ENCODE measurements at places on chromosomes 3 and 15. TPM values are rescaled to one million over a fixed set of nuclear protein-coding genes. Genes with fewer than 3 reads are reported as not detected.

- peak overlapping the region; percentile 37 for H3K27ac ChIP-seq
- DNase-seq: no peak
- H3K27me3 ChIP-seq: no peaks in the 10 kb centered on the region
- H3K4me1 ChIP-seq: peaks cover 18% of the 10 kb centered on the region
- H3K36me3 ChIP-seq: no peaks in the 10 kb centered on the region
- H3K4me3 ChIP-seq: no peak overlapping the region
Measured at GRCh38 chr3:38149708-38150107, 11.2 kb downstream of the MYD88 start.

DNA sequence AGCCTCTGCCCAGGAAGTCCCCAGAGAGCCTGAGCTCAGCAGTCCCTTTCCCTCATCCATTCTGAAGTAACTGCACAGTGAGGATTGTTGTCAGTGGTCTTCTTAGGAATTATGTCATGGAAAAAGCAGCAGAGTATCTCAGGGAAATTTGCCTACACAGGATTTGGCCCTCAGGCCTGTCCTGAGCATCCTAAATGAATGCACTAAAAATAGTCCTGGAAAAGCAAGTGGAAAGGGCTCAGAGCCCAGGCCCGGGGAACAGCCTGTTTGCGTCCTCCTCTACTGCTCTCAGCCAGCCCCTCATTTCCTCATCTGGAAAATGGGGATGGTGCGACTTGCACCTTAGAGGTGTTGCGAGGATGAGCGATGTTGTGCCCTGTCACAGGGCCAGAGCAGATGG, 21.6 kb downstream of the LYSMD4 start:
- H3K36me3 ChIP-seq: peaks cover 51% of the 10 kb centered on the region
- no peak overlapping the region for H3K27ac ChIP-seq
- DNase-seq: no peak
- peaks cover 30% of the 10 kb centered on the region for H3K4me1 ChIP-seq

- H3K36me3 ChIP-seq: no peaks in the 10 kb centered on the region
- peak overlapping the region; percentile 89 for H3K27ac ChIP-seq
- no peak overlapping the region for H3K4me3 ChIP-seq
- DNase-seq: peak; percentile 74
Measured at GRCh38 chr15:92801774-92802464, 98.2 kb upstream of the CHD2 start.

Gene TMCC1
- total RNA-seq: 42.3 TPM

DNA sequence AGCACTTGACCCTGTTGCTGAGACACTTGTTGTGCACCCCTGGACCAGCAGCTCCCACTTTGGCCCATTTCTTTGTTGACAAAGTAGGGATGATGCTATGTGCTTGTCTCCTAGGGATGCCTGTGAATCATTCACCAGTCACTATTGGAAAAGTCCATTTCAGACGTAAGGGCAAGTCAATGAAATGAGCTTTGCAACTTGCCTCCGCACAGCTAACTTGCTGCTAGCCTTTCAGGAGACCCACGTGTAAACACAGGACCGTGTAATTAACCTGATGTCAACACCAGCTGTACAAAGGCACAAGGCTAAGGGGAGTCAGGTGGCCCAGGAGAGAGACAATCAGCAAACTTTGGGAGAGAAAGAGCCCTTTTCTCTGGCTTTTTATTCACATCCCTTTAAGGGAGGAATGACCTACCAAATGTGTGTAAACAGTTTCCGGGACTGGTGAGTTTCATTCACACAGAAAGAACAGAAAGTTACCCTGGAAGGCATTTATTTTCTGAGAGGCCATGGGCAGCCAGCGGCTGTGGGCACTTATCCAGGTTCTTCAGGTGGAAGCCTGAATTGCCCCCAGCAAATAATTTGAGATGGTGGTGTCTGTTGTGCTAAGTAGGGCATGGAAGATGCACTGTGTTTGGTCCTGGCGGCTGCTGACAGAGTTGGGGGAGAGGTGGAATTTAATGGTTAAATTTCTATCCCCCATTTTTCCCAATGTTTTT, 54.0 kb downstream of the TIPARP start:
- H3K27ac ChIP-seq: no peak overlapping the region
- no peaks in the 10 kb centered on the region for H3K27me3 ChIP-seq
- no peaks in the 10 kb centered on the region for H3K4me1 ChIP-seq
- no peak overlapping the region for H3K4me3 ChIP-seq
- no peaks in the 10 kb centered on the region for H3K36me3 ChIP-seq

DNA sequence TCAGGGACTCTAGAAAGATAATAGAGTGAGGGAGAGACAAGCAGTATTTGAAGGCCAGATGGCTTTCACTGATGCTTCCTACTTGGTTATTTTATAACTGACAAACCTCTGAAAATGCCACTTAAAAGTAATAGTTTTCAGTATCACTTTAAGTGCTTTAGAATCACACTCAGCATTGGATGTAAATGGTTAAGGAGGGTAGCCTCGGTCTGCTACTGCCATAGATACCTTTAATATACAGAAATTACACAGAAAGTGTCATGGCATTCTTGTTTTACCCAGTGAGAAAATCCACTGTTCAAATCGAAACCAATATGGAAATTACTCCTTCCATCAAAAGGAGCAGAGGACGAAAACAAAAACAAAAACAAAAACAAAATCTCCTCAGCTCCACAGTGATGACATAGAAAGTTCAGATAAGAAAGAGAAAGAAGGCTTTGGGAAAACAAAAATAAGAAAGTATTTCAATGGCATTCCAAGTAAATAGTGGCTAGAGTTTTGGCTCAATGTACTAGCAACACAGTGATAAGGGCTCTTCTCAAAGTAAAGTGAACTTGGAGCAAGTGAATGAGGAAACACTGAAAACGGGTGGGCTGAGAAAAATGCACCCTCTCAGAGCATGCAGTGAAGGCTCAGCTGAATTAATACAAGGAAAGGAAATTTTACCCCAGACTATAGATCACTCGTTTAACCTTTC, 43.2 kb upstream of the CD47 start:
- H3K27ac ChIP-seq: peak overlapping the region; percentile 43
- no peak for DNase-seq
- no peaks in the 10 kb centered on the region for H3K36me3 ChIP-seq
- H3K4me1 ChIP-seq: peaks cover 31% of the 10 kb centered on the region

- no peak for DNase-seq
- H3K36me3 ChIP-seq: no peaks in the 10 kb centered on the region
- no peak overlapping the region for H3K4me3 ChIP-seq
- H3K27ac ChIP-seq: no peak overlapping the region
- no peaks in the 10 kb centered on the region for H3K27me3 ChIP-seq
Measured at GRCh38 chr3:134037168-134037567, 7.4 kb upstream of the SLCO2A1 start.

DNA sequence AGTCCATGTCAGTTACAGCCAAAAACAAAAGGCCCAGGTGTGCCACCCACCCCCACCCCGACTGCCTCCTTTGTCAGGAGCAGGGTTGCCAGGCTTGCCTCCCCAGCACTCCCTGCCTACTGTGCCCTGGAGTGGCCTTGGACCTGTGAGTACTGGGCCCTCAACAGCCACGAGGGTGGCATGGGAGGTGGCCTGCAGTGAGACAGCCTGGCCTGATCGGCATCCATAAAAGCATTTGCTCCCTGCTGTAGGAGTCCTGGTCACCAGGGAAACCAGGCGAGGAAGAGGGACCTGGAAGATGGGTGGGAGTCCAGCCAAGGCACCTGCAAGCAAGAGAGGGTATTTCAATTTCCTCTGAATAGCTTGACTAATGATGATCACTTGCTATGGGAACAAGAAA, 56.4 kb upstream of the KCNMB2 start:
- no peak for DNase-seq
- H3K27ac ChIP-seq: no peak overlapping the region
- no peaks in the 10 kb centered on the region for H3K36me3 ChIP-seq
- H3K4me1 ChIP-seq: no peaks in the 10 kb centered on the region
- no peak overlapping the region for H3K4me3 ChIP-seq

- no peaks in the 10 kb centered on the region for H3K4me1 ChIP-seq
- no peaks in the 10 kb centered on the region for H3K36me3 ChIP-seq
- no peak overlapping the region for H3K4me3 ChIP-seq
- H3K27me3 ChIP-seq: no peaks in the 10 kb centered on the region
Measured at GRCh38 chr15:45064386-45064785, 41.4 kb downstream of the SORD start.

- DNase-seq: no peak
- peaks cover 6% of the 10 kb centered on the region for H3K4me1 ChIP-seq
- no peak overlapping the region for H3K4me3 ChIP-seq
- peaks cover 12% of the 10 kb centered on the region for H3K27me3 ChIP-seq
- H3K36me3 ChIP-seq: no peaks in the 10 kb centered on the region
- no peak overlapping the region for H3K27ac ChIP-seq
Measured at GRCh38 chr3:72655723-72656122, 192.5 kb downstream of the SHQ1 start.

- no peak overlapping the region for H3K27ac ChIP-seq
- no peaks in the 10 kb centered on the region for H3K36me3 ChIP-seq
- no peaks in the 10 kb centered on the region for H3K27me3 ChIP-seq
- no peak overlapping the region for H3K4me3 ChIP-seq
- no peak for DNase-seq
- no peaks in the 10 kb centered on the region for H3K4me1 ChIP-seq
Measured at GRCh38 chr15:27495963-27496459, 525.0 kb downstream of the GABRG3 start.

Gene ITIH1
- not detected for total RNA-seq

GRCh38 chr3:78878011-78878410, 889.8 kb downstream of the ROBO1 start:
- no peaks in the 10 kb centered on the region for H3K36me3 ChIP-seq
- DNase-seq: no peak
- no peak overlapping the region for H3K27ac ChIP-seq

DNA sequence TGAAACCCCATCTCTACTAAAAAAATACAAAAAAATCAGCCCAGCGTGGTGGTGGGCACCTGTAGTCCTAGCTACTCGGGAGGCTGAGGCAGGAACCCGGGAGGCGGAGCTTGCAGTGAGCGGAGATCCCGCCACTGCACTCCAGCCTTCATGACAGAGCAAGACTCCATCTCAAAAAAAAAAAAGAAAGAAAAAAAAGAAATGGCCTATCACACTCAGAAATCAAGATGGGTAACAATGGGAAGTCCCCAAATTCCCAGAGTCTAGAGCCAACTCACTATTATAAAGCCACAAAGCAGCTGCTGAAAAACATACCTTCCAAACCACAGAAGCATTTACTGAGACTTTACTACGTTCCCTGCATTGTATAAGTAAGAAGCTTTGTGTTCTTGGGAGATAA, 7.5 kb downstream of the HDGFL3 start:
- peaks cover 7% of the 10 kb centered on the region for H3K4me1 ChIP-seq
- H3K27me3 ChIP-seq: no peaks in the 10 kb centered on the region
- no peak for DNase-seq
- H3K4me3 ChIP-seq: no peak overlapping the region
- no peak overlapping the region for H3K27ac ChIP-seq

DNA sequence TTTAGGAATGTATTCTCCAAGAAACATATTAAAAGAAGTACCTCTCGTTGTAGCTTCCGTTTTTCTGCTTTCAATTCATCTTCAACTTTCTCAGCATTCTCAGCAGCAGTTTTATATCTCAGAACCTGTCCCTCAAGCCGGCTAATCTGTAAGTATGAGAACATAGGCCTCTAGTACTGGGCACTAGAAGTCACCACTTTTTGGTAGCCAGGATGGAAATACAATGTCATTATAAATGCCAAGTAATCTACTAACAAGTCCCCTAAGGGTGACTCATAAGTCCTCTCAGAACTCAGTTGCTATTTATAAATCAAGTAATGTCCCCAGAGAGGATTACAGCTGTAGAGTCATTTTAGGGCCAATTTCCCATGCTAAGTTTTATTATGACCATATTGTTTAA, 61.1 kb downstream of the MLH1 start:
- H3K27me3 ChIP-seq: no peaks in the 10 kb centered on the region
- H3K27ac ChIP-seq: peak overlapping the region; percentile 31
- H3K4me1 ChIP-seq: peaks cover 12% of the 10 kb centered on the region
- no peak overlapping the region for H3K4me3 ChIP-seq

DNA sequence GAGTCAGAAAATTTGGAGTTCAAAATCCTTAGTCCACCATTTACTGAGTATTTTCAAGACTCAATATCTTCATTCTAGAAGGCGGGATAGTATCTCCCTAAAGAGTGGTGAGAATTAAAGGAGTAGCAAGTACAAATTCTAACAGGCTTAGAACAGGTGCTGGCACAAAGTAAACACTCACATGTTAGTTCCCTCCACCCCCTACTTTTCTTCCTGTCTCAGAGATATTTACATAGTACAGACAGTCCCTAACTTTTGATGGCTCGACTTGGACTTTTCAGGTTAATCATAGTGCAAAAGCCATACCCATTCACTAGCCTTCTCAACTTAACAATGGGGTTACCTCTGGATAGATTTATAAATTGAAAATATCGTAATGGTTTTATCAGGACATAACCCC, 476.2 kb upstream of the RASGRP1 start:
- no peaks in the 10 kb centered on the region for H3K27me3 ChIP-seq
- H3K27ac ChIP-seq: no peak overlapping the region
- no peaks in the 10 kb centered on the region for H3K36me3 ChIP-seq
- H3K4me1 ChIP-seq: no peaks in the 10 kb centered on the region
- DNase-seq: no peak

DNA sequence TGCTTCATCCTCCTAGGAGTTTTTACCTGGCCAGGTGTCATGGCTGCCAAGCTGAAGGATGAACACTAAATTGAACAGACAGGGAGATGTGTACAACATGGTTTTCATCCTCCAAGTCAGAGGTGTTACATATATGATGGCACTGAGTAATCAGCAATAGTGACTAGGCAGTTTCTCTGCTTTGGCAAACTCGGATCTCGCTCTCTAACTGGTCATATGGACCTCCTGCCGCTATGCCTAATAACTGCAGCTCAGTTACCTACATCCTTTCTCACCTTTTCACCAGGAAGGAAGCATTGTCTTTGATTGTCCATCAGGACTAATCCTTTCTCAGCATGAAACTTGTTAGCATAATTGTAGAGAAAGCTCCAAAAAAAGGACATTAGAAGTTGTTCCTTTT, 175.9 kb upstream of the PLSCR5 start:
- no peaks in the 10 kb centered on the region for H3K27me3 ChIP-seq
- H3K27ac ChIP-seq: no peak overlapping the region
- no peaks in the 10 kb centered on the region for H3K36me3 ChIP-seq
- no peak overlapping the region for H3K4me3 ChIP-seq

DNA sequence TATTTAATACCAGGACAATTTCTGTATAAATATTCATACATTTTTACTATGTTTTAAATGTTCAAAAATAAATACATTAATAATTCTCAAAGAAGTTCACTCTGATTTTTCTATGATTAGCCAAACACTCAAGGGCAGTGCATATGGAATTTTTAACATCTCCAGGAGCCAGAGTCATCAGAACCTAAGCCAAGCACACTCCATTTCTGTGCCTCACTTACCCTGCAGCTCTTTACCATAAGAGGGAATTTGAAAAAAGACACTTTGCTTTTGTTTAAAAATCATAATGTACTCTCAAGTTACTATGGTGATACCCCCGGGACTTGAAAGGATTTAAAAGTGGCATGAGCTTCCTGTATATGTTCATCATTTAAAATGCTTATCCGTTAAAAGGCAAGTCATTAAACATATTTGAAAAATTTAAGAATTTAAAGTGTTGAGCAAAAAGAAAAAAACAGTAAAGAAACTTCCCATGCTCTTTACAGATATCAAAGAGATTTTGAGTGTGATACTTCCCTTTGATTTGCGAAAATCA, 747.4 kb upstream of the NECTIN3 start:
- H3K36me3 ChIP-seq: no peaks in the 10 kb centered on the region
- DNase-seq: no peak
- no peak overlapping the region for H3K27ac ChIP-seq
- H3K4me3 ChIP-seq: no peak overlapping the region
- no peaks in the 10 kb centered on the region for H3K27me3 ChIP-seq

GRCh38 chr15:38259134-38259533, 6.5 kb downstream of the SPRED1 start:
- no peaks in the 10 kb centered on the region for H3K36me3 ChIP-seq
- no peaks in the 10 kb centered on the region for H3K27me3 ChIP-seq
- no peak for DNase-seq
- H3K4me1 ChIP-seq: peaks cover 28% of the 10 kb centered on the region

- H3K4me1 ChIP-seq: no peaks in the 10 kb centered on the region
- peak; percentile 70 for DNase-seq
- H3K27ac ChIP-seq: no peak overlapping the region
- no peak overlapping the region for H3K4me3 ChIP-seq
Measured at GRCh38 chr3:27568393-27568792, 84.2 kb upstream of the SLC4A7 start.

Data from upper lobe of right lung (tissue), 1 donor.